ENCODE measurements at places on chromosomes 7 and 10.

DNA sequence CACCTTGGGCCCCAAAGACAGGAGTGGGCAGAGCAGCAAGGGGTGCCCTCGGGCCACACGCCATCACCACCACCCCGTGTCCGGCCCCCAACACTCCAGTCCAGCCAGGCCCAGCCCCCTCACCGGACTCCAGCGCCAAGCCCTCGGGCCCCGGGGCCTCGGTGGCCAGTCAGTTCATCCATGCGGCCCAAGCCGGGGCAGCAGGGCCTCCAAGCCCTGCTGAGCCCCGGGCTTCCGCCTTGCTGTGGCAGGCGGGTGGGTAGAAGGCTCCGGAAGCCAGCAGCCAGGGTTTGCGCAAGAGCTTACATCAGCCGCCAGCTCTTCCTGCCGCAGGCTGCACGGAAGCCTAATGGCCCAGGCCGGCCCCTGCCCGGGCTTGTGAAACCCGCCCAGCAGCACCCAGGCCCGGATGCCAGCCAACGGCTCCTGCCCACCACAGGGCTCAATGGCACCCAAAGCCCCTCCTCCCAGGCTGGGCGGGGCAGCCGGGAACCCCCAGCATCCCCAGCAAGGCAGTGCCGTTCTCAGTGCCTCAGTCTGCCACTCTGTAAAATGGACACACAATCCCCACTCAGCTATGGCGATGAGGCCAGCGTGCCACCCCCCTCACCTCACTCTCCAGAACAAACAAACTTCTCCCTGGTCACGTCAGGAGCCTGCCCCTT is 26.5 kb downstream of the TNRC18 start:
- DNase-seq, result peak; percentile 78

- no peak for DNase-seq
These were observed 104.2 kb downstream of the DNAJB6 start for GRCh38 chr7:157441023-157441399.

GRCh38 chr7:82805527-82805960 is 357.1 kb downstream of the PCLO start:
- DNase-seq, result no peak

GRCh38 chr10:99234041-99234790 is 1.4 kb downstream of the HPSE2 start:
- DNase-seq, result peak; percentile 0

GRCh38 chr7:7765422-7765821 is 47.0 kb upstream of the RPA3 start:
- no peak for DNase-seq

GRCh38 chr7:5795752-5796475 is 14.5 kb upstream of the RNF216 start:
- no peak for DNase-seq

- no peak for DNase-seq
These were observed 147.2 kb downstream of the TMEM178B start for GRCh38 chr7:141221007-141221612.

DNA sequence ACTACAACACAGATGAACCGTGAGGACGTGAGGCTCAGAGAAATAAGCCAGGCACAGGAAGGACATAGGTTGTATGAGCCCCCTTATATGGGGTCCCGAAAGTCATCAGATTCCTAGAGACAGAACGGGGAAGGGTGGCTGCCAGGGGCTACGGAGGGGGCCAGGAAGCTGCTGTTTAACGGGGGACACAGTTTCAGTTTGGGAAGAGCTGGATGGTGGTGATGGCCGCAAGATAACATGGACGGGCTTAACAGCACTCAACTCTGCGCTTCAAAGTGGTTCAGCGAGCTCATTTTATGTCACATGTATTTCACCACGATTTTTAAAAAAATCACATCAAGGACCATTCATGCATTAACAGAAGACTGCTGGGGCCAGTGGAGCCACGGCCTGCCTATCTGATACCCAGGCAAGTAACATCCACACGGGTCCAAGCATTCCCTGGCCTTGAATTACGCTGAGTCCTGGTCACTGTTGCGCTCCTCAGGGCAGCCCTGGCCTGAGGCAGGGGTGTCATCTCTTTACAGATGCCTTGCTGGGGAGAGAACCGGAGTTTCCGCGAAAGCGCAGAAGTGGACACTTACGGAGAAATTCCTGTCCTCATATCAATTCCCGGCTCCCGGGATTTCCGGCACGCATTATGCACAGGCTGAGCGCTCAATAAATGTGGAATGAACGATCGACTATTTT is 1.5 kb downstream of the CARD11 start:
- DNase-seq, result no peak

DNA sequence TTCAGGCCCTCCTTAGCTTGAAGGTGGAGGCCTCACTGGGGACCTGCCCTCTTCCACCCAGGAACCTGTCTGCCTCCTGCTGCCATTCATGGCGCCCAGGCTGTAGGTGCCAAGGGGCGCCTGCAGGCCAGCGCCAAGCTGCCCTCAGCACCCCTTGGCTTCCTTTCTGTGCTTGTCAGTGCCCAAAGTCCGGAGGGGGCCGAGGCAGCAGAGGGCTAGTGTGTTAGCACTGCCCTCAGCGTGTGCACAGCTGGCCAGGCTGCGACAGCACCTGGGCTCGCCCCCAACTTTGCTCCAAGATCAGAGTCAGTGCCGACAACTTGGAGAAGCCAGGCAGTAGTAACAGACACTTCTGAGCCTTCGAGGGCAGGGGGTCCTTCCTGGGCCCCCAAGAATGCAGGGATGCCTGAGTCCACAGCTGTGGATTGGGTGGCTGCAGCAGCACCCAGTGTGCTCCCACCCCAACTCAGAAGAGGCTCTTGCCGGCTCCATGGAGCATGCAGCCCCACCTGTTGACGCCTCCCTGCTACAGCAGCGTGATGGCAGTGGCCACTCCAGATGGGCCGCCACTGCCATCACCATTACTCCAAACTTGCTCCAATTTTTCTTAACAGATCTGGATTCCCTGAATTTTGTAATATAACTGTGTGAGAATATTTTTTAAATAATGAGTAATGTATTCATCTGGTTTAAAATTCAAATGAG is 41.7 kb downstream of the CACUL1 start:
- no peak for DNase-seq

DNA sequence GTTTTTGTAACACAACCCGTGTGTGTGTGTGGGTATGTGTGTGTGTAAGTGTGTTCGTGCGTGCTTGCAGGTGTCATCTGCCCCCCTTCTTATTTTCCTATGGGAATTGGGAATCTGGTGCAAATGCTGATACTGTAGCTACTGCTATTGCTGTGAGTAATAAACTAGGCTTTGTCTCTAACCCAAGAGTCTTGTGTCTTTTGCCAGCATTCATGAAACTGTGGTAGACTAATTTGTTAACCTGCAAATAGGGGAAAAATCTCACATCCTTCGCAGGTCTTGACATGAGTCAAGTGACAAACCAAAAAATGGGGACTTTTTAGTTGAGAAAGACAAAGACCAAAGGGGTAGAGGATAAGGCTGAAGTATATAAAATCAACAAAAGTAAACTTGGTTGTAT is 57.9 kb upstream of the FAM133B start:
- no peak for DNase-seq

GRCh38 chr7:103432712-103433111 is 13.3 kb downstream of the SLC26A5 start:
- DNase-seq, result no peak

DNA sequence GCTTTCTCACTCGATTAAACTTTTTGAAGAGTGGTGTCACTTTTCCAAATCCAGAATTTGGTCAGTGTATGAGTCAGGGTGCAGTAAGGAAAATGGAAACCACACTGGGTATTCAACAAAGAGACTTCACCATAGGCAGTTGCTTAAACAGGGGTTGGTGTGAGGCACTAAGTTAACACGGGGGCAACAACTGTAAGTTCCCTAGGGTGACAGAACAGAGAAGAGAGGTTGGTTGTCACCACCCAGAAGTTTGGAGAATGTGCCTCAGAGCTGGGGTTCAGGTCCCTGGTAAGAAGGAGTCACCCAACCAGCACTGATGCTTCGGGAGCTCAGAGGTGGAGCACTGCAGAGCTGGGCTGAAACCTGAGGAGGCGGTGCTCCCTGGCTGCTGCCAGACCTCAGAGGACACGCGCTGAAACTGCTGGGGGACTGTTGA is 170.4 kb downstream of the ARID5B start:
- DNase-seq, result no peak

DNA sequence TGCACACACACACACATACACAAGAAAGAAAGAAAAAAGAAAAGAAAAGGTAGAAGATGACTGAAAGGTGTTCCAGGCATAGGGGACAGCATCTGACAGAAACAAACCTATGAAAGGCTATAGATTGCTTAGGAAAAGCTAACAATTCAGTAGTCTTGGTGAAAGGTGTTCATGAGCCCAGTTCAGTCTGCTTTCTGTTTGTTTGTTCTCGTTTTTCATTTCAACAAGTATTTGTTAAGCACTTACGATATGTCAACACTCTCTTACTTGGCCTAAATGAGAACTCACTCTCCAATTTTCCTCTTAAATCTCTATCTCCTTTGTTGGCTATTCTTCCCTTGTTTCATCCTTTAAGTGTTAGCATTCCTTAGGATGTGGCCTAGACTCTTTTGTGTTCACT is 133.2 kb downstream of the GRM8 start:
- DNase-seq, result peak; percentile 80
